GM12892 (cell line): ENCODE measurements at places on chromosomes 1 and 21.
A peak's percentile ranks its signal among the peaks of the same experiment; 100 is the strongest.

DNA sequence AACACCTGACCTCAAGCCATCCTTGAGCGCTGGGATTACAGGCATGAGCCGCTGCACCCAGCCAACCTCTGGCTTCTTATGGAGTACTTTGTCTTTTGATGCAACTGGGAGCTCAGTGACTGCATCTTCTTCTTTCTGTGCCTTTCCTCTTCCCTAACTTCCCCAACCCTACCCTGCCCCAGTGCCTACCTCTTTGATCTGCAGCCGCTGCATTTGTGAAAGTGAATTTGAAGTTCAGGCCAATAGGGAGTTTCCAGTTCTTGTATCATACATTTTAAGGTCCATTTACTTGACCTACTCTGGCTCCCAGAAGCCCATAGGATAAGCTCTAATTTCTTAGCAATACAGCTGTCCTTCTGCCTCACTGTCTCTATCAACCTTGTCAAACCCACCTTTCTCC, 52.2 kb downstream of the KCNC4 start:
- DNase-seq = no peak

- DNase-seq = no peak
Measured at GRCh38 chr1:16351456-16351993, 755 bp downstream of the FBXO42 start.

DNA sequence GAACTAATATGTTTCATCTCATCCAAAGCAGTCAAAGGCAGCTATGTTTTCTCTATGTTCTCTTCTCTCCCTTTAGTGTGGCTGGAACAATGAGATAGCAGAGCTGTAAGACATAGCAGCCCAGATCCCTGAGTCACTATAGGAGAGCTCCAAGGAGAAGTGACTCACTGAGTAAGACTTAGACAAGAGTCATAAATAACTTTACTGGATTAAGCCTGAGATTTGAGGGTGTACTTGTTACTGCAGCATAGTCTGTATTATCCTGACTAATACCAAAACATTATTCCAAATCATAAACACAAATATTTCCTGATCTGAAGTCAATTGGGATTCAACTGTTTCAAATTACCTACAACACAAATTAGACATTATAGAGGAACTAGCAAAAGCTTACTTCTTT, 3.9 kb downstream of the KRTAP19-8 start:
- DNase-seq = no peak

GRCh38 chr1:31571340-31572295, 4.7 kb upstream of the TINAGL1 start:
- DNase-seq = no peak

DNA sequence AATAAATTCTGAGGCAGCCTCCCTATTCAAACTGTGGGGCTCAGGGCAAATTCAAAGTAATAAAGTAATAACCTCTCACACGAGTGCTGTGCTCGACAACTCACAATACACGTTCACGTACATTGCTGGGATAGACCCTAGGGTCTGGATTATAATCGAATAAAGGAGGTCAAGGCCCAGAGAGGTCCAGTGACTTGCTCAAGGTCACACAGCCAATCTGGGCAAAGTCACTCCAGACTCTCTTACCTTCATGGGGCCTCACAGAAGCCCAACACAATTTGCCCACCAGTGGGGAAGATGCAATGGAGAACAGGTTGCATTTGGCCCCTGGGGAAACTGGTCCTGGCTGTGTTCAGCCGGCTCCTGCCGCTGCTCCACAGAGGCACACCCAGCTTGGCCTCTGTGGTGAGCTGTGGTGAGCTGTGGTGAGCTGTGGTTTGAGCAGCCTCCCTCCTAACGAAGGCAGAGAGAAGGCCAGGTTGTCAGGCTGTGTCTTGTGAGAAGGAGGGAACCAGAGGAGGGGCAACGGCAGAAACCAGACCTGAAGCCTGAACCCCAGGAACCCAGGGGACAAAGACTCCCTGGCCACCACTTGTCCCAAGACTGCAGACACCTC, 35.1 kb downstream of the NUAK2 start:
- peak; percentile 58 for DNase-seq

GRCh38 chr1:11157394-11157793, 31.8 kb upstream of the ANGPTL7 start:
- no peak for DNase-seq

GRCh38 chr21:38342739-38343138, 85.9 kb downstream of the KCNJ15 start:
- no peak for DNase-seq

DNA sequence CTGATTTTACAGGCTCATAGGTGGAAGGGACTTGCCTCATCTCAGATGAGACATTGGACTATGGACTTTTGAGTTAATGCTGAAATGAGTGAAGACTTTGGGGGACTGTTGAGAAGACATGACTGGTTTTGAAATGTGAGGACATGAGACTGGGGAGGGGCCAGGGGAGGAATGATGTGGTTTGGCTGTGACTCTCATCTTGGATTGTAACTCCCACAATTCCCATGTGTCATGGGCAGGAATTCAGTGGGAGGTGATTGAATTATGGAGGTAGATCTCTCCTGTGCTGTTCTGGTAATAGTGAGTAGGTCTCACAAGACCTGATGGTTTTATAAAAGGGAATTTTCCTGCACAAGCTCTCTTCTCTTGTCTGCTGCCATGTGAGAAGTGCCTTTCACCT, 20.8 kb downstream of the SCYL3 start:
- no peak for DNase-seq

DNA sequence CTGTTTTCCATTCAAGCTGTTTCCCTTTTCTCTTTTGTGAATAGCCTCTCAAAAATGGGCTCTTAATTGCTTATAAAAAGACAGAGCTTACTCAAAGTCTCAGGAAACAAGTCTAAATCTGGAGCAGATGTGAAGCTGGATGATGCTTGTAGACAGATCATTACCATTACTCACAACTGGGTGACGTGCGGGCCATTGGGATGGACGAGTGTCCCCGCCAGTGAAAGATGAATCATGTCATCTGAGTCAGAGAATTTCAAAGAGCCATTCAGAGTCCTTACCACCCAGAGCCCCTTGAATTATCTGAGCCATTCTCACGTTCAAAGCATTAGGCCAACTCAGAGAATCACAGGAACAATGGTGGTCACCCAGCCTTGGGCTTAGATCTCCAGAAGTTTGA, 134.6 kb downstream of the HUNK start:
- no peak for DNase-seq

DNA sequence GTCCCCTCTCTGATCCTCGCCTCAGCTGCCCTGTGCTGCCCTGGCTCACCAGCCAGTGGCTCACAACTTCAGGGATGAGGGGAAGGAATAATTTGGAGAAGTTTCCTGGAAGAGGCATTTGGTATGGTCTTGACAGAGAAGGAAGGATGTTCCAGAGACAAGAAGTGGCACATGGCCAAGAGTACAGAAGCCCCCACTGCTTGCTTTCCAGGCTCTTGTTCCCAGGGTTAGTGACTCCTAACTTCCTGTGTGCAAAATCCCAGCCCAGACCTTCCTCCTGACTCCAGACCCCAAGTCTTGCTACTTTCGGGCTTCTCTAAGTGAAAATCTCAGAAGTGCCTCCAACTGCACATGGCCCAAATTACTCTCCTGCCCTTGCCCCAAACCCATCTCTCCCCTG, 85.7 kb downstream of the HMGB4 start:
- no peak for DNase-seq

- no peak for DNase-seq
Measured at GRCh38 chr1:116724765-116725375, 29.4 kb upstream of the CD2 start.

DNA sequence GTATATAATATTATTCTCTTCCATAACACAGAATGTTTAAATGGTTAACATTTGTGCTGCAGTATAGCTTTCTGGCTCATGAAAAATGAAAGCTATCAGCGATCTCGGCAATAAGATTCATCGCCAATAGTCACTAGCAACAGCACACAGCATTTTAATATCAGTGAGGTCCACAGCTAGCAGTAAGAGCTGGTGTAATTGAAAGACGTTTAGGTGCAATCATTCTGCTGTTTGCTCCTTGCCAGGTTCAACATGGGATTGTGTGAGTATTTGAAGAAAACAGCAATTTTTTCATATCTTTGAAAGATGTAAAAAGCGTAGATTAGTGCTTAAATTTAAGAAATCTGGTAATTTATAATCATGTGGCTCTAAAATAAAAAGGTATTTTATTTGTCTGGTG, 20.1 kb downstream of the PRKACB start:
- no peak for DNase-seq

DNA sequence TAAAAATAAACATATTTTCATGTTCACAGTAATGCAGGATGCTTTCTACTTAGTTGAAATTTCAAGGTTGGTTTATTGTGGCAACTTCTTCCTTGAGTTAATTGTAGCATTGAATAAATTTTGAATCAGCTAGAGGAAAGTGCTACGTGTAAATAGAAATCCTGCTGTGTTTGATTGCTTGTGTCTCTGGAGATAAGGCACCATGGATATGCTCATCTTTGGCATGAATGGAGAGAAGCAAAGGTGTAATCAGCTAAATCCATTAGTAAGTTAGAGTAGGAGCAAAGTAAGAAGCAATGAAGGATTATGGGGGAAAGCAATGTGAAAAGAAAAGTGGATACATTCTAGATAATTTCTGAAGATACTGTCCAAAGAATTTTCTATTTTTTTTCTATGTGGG, 331.1 kb downstream of the PTPRC start:
- DNase-seq = no peak

DNA sequence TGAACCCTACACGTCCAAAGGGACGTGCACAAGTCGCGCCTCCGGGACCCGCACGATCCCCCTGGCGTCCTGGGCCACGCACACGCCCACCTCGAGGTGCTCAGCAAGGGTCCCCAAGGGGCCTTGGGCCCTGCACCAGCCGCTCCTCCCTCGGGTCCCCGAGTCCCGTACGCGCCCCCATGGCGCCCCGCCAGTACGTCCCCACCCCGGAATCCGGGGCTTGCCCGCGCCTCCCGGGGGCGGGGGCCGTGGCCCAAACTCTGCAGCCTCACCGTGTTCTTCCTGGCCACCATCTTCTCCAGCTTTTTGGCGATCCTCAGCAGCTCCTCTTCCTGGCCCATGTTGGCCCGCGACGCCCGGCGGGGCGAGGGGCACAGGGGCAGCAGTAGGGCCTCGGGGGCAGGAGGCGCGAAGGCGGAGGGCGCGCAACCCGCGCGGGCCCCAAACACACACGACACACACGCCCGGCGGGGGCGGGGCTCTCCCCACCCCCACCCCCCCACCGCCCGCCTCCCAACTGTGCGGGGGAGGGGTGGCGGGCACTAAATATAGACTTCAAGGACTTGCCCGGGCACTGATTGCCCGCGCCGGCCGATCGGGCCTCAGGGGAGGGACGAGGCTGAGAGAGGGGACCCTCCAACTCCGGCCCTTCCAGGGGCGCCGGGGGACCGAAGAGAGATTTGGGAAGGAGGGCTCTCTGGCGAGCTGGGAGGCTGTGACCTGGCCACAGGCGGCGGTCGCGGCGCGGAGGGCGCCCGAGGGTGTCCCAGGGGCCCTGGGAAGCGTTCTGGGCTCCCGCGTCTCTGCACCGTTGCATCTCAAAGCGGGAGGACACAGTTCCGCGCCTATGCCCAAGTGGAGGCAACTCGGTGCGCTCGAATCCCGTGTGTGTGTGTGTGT, at the start of gene TCEA3:
Gene TCEA3, minus strand, starts transcription at position 456 of the 900 bp plus-strand sequence. Its CDS starts 115 bp downstream, at position 341.
- DNase-seq = peak; percentile 38

DNA sequence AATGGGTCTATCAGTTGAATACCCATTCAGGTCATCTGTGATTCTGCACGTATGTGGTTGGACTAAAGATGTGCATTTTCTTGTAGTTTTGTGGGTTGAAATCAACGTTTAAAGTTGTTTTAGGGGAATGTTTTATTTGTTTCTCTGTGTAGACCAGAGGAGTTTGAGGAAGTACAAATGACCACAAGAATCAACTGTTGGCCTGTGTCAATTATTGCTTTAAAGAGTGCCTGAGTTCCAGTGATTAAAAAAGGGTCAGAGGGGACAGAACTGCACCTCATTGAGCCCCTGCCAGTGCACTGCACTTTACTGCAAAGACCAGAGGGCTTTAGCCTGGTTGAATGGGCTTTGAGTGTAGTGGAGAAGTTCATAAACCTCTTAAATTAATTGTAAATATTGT, 190.3 kb downstream of the VPS13D start:
- DNase-seq = no peak

- DNase-seq = no peak
Measured at GRCh38 chr1:3245768-3246167, 176.8 kb downstream of the PRDM16 start.

DNA sequence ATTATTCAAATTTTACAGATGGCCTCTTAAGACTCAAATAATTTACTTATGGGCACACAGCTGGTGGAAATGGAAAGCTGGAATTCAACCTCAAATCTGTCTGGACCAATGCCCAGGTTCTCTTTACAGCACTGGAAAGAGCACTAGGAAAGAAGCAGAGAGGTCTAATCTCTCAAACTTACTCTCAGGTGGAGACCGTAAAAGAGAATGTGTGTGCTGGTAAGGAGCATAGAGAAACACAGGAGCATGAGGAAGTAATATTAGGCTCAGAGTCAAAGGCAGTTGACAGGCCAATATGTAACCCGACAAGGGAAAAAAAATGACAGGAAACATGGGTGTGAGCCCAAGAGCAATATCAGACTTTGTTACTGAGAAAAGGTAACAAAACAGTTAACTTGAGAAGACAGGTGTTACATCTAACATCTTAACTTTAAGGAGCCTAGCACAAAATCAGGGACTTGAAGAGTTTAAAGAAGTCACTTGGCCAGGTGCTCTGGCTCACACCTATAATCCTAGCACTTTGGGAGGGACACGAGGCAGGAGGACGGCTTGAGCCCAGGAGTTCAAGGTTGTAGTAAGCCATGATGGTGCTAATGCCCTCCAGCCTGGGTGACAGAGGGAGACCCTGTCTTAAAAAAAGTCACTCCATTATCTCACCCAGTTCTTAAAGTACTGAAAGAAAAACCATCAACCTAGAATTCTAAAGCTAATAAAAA, 20.7 kb downstream of the PPP1R15B start:
- DNase-seq = no peak

DNA sequence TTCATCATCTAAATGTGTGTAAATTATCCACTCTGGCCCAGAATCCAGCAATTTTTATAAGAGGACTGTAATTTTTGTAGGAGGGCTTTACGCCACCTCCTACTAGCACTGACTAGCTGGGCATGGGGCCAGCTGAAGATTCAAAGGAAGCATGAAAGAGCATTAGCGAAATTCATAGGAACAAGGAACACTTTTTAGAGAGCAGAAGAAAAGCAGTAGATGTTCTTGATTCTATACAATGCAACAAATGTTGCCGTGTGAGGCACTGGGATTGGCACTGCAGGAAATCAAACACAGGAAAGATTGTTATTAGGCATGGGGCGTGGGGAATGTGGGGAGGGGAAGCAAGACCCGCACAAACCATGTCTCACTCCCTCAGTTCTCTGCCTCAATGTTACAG, 58.4 kb upstream of the PARP1 start:
- DNase-seq = no peak

- peak; percentile 53 for DNase-seq
Measured at GRCh38 chr21:42187976-42188653, 30.8 kb upstream of the ABCG1 start.

GRCh38 chr1:151992303-151993083, 1.2 kb downstream of the S100A10 start:
- no peak for DNase-seq

- no peak for DNase-seq
Measured at GRCh38 chr21:23799376-23799775, 1807.9 kb downstream of the MRPL39 start.

GRCh38 chr1:239802275-239802674, 289.4 kb upstream of the FMN2 start:
- no peak for DNase-seq

GRCh38 chr1:48730164-48730910, 46.4 kb downstream of the BEND5 start:
- DNase-seq = no peak

GRCh38 chr1:181369416-181369815, 113.9 kb upstream of the CACNA1E start:
- DNase-seq = no peak

- DNase-seq = peak; percentile 52
Measured at GRCh38 chr1:16235944-16236510, 956 bp downstream of the CPLANE2 start.
